Fibroblast of the aortic adventitia (primary cell): ENCODE measurements at places on chromosomes 6 and 20. TPM values are rescaled to one million over a fixed set of nuclear protein-coding genes. Genes with fewer than 3 reads are reported as not detected.

LPIN3 gene
- total RNA-seq: 3.4 and 5.3 TPM in 2 replicates

SEL1L2 gene
- total RNA-seq: not detected in 2 replicates

NRN1 gene
- 0.65 TPM in 1 of 2 replicates, not detected in the other for total RNA-seq

SLC35D3 gene
- total RNA-seq: not detected in 2 replicates

GATA5 gene
- total RNA-seq: 0.08 TPM in 1 of 2 replicates, not detected in the other
